ENCODE measurements at places on chromosomes 12 and 14.

GRCh38 chr12:111435661-111436201 is 30.0 kb downstream of the SH2B3 start:
- no peak for DNase-seq

- DNase-seq: no peak
These were observed 20.9 kb upstream of the HECTD1 start for GRCh38 chr14:31228533-31228932.

DNA sequence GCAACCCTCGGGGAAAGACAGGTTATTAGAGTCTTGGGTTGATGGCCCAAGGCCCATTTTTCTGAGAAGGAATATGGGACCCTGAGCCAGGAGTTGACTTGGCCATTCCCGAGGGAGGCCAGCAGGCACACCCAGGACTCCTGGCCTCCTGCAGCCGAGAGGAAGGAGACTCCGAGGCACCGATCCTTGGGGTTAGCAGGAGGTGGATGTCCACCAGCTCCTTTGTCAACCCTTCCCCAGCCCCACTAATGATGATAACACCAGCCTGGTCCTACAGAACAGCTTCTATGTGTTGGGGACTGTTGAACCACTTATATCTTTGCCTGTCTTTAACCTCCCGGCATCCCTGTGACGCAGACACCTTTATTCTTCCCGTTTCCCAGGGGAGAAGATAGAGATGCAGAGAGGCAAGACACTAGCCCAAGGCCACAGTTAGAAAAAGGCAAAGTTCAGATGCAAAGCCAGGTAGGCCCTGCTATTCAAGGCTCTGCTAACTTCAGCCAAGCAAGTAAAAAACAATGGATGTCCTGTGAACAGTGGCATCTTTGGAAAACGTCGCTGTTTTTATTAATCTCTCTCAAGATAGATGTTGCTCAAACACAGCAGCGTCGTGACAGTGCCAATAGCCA is 767.3 kb upstream of the TBX3 start:
- peak; percentile 2 for DNase-seq

GRCh38 chr12:47868552-47869031 is 36.2 kb downstream of the VDR start:
- no peak for DNase-seq

GRCh38 chr12:127277882-127278281 is 989.1 kb upstream of the TMEM132C start:
- DNase-seq: no peak

DNA sequence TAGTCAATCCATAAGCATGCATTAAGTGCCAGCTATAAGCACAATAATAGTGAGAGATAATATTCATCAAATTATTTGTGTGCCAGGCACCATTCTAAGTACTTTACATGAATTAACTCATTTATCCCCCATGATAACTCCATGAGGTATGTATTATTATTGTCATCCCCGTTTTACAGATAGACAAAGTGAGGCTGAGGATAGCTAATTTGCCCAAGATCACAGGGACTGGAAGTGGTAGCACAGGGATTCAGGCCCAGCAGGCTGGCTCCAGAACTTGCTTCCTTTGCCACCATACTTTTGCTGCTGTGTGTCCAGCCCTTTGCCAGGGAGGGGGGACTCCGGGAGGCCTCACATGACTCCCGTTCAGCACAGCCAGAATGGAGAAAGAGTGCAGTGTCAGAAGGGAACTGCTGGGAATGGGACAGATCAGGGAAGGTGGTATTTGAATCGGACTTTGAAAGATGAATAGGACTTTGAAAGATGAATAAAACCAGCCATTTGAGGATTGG is 128.0 kb upstream of the PWP1 start:
- no peak for DNase-seq

- DNase-seq: no peak
These were observed 122.1 kb downstream of the FOXA1 start for GRCh38 chr14:37472906-37473305.

GRCh38 chr12:82708061-82708879 is 21.6 kb downstream of the TMTC2 start:
- DNase-seq: peak; percentile 17

GRCh38 chr12:1527789-1528188 is 66.6 kb downstream of the FBXL14 start:
- DNase-seq: no peak

DNA sequence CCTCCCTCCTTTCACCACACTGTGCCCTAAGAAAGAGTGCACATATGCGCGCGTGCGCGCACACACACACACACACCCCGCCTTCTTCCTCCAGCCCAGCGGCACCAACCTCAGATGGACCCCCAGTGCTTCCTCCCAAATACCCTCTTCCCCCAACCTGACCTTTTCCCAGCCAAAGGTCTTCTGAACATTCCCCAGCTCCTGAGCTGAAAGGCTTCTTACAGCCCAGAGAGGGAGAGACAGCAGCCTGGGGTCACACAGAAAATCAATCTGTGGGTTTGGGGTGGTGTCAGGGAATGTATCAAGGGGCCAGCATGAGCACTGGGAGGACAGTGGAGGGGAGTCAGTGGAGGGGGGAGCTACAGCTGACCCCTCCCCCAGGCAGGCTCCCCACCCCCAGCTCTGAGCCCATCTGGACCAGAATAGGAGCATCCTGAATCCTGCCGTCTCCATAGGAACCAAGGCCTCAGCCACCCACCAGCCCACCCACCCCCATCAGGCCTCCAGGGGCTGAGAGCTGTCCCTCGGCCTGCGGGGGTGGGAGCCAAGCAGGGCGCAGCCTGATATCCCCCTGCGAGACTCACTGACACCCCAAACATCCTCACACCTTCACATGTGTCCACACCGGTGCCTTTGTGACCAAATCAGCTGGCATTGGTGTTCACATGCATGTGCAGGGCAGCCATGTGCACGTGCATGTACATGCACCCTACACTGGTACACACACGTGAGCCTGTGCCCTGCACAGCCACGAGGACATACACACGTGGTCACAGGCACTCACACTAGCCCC is 5.7 kb downstream of the RASAL1 start:
- DNase-seq: no peak

- no peak for DNase-seq
These were observed 9.3 kb upstream of the CDCA4 start for GRCh38 chr14:105030194-105030593.

DNA sequence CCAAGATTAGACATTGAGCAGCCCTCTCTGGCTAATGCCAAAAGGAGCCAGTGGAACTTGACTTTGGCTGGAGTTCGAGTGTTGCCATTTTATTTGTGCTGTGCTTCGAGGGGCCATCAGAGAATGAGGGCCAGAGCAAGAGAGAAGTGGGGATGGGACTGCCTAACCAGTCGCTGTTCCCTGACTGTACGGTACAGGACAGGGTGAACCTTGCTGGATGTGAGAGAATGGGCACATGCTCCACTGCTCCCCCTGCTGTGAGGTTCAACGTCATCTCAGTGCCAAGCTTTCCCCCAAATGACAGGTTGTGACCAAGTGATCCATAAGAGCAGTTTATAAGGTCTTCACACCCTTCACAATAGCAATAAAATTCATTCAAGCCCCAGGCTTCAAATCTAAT is 55.1 kb upstream of the BCL11B start:
- no peak for DNase-seq
